Right atrium auricular region (tissue), 2 donors: ENCODE measurements at places on chromosomes 5 and 9. TPM values are rescaled to one million over a fixed set of nuclear protein-coding genes. Genes with fewer than 3 reads are reported as not detected.

DNA sequence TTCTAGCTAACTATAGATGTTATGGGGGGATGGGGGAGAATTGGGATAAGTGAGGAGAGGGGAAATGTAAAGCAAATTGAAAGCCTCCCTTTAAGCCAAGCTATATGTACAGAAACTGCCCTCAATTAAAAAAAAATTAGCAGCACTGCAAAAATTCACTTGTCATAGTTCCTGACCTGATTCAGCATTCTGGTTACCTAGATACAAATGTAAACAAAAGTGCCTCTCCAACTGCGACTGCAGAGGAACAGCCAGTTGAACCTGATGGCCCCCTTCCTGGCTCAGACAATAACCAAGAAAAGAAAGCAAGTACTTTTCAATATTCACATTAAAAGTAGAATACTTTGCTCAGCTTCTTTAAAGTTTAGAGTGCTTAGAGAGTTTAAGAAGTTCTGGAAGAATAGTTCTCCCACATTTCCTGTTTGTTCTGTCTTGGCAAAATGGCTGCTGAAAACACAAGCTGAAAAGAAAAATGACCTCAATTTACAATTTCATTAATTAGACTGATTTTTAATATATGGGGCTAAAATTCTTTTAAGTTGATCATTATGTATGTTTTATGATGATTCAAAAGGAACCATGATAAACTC lies 1.5 kb downstream of the FAM81B start:
- H3K27ac ChIP-seq: no peak overlapping the region
- DNase-seq: no peak
- H3K4me3 ChIP-seq: peak overlapping the region; percentile 20
- H3K4me1 ChIP-seq: no peaks in the 10 kb centered on the region
- H3K36me3 ChIP-seq: no peaks in the 10 kb centered on the region

Gene CTNND2
- 9.0 TPM for total RNA-seq

DNA sequence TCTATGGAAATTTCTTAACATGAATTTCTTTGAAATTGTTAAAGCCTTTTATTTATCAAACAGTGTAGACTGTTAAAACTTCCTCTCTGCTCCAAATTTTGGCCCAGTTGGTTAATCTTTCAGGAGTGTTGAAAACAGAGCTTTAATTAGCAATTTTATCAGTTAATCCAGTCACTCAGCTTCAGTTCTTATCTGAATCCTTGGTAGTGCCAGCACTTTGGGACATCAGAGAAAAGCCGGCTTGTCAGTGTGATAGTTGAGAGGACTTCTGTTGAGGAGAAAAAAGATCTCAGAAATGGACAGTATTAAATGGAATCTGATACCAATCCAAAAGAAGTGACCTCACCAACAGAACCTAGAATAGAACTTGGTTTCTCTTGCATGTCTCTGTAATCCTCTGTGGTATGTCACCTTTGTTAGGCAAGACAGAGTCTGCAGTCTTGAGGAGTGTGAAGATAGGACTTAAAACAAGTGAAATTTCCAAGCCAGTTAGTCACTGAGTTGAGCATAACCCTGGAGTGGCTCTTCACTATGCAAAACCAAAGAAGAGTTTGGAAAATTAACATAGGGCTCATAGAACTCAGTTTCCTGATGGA lies 251.8 kb downstream of the NNT start:
- no peaks in the 10 kb centered on the region for H3K4me1 ChIP-seq
- DNase-seq: no peak

GRCh38 chr5:142181547-142182163 lies 73.1 kb downstream of the NDFIP1 start:
- no peak overlapping the region for H3K27ac ChIP-seq
- no peaks in the 10 kb centered on the region for H3K4me1 ChIP-seq
- no peak overlapping the region for H3K4me3 ChIP-seq
- H3K36me3 ChIP-seq: no peaks in the 10 kb centered on the region
- H3K27me3 ChIP-seq: no peaks in the 10 kb centered on the region

- no peaks in the 10 kb centered on the region for H3K27me3 ChIP-seq
- no peaks in the 10 kb centered on the region for H3K36me3 ChIP-seq
- H3K4me1 ChIP-seq: no peaks in the 10 kb centered on the region
- H3K27ac ChIP-seq: peak overlapping the region; percentile 32
- H3K4me3 ChIP-seq: no peak overlapping the region
These were observed 7.5 kb downstream of the RASGRF2 start for GRCh38 chr5:80967500-80968181.

- H3K4me3 ChIP-seq: no peak overlapping the region
- H3K4me1 ChIP-seq: no peaks in the 10 kb centered on the region
- peaks cover 28% of the 10 kb centered on the region for H3K36me3 ChIP-seq
- H3K27me3 ChIP-seq: no peaks in the 10 kb centered on the region
These were observed 131.5 kb downstream of the ERCC6L2 start for GRCh38 chr9:96006961-96007360.

- no peaks in the 10 kb centered on the region for H3K36me3 ChIP-seq
- no peaks in the 10 kb centered on the region for H3K4me1 ChIP-seq
- no peak overlapping the region for H3K27ac ChIP-seq
- DNase-seq: no peak
- H3K4me3 ChIP-seq: no peak overlapping the region
These were observed 23.9 kb upstream of the IL7R start for GRCh38 chr5:35832762-35833161.

GRCh38 chr9:96150324-96151227 lies 151.4 kb downstream of the HSD17B3 start:
- H3K4me3 ChIP-seq: no peak overlapping the region
- DNase-seq: no peak
- no peaks in the 10 kb centered on the region for H3K36me3 ChIP-seq
- H3K4me1 ChIP-seq: no peaks in the 10 kb centered on the region

DNA sequence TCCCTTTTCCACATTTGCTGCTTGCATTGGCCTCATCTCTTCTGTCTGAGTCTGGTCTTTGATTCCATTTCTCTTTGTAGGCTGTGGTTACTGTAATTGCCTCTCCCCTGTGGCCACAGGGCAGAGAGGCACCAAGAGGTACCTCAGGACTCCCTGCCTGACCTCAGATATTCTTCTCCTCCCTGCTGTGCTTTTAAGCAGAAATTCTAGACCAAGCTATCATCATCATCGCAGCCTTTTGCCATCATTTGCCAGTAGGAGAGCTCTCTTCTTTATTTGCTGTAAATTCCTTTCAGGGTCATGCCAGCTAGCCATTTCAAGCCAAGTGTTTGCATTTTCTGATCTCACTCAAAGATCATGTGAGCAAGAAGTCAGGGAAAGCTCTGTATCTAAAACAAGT lies 369.6 kb downstream of the ICE1 start:
- H3K36me3 ChIP-seq: no peaks in the 10 kb centered on the region
- no peaks in the 10 kb centered on the region for H3K4me1 ChIP-seq
- H3K4me3 ChIP-seq: no peak overlapping the region

- no peaks in the 10 kb centered on the region for H3K36me3 ChIP-seq
- H3K4me1 ChIP-seq: no peaks in the 10 kb centered on the region
- no peak for DNase-seq
- H3K27me3 ChIP-seq: no peaks in the 10 kb centered on the region
These were observed 744.2 kb downstream of the MTRR start for GRCh38 chr5:8613078-8613685.

- H3K4me3 ChIP-seq: no peak overlapping the region
- H3K4me1 ChIP-seq: peaks cover 29% of the 10 kb centered on the region
- no peak for DNase-seq
These were observed 41.1 kb upstream of the NEK6 start for GRCh38 chr9:124216474-124217176.

DNA sequence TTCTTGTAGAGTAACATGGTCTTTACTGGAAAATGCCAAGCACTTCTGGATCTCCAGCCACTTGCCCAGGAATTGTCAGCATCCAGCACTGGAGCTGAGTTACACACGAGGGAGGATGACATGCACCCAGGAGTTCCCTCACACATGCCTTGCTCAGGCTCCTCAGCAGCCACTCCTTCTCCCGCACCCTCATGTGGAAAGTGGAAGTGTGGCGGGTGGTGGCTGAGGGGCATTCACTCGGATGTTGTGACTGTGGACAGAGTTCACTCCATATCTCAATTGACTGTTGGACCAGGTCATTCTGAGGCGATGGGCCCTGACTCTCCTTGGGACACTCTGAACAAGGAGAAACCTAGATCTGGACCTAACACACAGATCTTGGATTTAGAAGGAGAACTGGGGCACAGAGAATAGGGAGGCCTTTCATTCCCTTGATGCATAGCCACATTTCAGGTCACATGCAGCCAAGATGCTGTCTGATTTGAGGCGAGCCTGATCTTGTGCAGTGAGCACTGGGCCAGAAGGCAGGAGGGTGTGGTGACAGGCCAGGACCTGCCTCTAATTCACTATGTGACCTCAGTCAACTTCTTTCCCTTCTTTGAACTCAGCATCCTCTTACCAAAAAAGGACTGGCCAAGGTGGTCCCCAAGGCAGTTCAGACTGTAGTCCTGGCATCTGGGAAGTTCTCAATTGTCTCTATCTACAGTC lies 62.1 kb downstream of the CYSTM1 start:
- H3K36me3 ChIP-seq: no peaks in the 10 kb centered on the region
- no peaks in the 10 kb centered on the region for H3K27me3 ChIP-seq
- no peak overlapping the region for H3K27ac ChIP-seq
- DNase-seq: no peak

DNA sequence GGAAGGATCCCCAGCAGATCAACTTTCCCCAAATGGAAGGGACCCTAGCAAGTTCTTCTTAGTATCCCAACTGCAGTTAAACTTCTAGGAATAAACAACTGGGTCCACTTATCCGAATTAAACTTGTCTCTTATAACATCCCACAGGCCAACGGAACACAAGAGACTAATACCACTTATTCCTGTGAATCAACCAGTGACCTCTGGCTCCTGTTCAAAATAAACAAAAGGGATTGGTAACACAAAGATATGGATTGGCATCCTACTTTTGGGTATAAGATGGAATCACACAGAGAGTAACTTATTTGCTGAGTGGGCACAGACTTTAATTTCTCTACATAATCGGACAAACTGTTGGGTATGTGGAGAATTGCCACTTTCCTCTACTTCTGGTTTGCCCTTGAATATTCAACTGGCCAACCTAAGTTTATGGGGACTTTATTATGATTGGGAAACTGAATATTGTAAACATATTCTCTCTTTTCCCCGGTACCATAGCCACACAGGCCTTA lies 12.4 kb upstream of the PAIP1 start:
- peaks cover 21% of the 10 kb centered on the region for H3K4me1 ChIP-seq
- no peak for DNase-seq
- no peak overlapping the region for H3K27ac ChIP-seq
- no peak overlapping the region for H3K4me3 ChIP-seq
- no peaks in the 10 kb centered on the region for H3K27me3 ChIP-seq
